ENCODE measurements at places on chromosomes 6 and 20.

- DNase-seq = no peak
Observed at GRCh38 chr6:154112181-154112809, 73.3 kb downstream of the OPRM1 start.

GRCh38 chr6:131744432-131745287 is 33.8 kb upstream of the CTAGE9 start:
- no peak for DNase-seq

- DNase-seq = no peak
Observed at GRCh38 chr6:96675597-96675996, 112.7 kb downstream of the FHL5 start.

DNA sequence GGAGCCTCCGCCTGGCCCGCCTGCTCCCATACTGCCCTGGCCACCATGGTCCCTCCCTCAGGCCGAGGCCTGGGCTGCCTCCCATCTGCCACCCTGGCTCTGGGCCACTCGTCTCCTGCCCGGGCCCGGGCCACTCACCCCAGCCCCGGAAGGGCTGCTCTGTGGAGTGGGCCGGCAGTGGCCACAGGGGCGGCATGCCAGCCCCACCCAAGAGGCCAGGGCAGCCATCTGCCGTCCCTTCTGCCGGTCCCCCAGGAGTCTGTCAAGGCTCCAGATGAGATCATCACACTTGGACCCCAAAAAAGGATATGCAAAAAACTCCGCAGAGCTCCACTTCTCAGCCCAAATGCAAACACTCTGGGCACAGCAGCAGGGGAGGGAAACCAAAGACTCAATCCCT is 23.8 kb upstream of the TLDC2 start:
- no peak for DNase-seq

GRCh38 chr6:160065200-160065599 is 56.4 kb upstream of the SLC22A1 start:
- DNase-seq = no peak

DNA sequence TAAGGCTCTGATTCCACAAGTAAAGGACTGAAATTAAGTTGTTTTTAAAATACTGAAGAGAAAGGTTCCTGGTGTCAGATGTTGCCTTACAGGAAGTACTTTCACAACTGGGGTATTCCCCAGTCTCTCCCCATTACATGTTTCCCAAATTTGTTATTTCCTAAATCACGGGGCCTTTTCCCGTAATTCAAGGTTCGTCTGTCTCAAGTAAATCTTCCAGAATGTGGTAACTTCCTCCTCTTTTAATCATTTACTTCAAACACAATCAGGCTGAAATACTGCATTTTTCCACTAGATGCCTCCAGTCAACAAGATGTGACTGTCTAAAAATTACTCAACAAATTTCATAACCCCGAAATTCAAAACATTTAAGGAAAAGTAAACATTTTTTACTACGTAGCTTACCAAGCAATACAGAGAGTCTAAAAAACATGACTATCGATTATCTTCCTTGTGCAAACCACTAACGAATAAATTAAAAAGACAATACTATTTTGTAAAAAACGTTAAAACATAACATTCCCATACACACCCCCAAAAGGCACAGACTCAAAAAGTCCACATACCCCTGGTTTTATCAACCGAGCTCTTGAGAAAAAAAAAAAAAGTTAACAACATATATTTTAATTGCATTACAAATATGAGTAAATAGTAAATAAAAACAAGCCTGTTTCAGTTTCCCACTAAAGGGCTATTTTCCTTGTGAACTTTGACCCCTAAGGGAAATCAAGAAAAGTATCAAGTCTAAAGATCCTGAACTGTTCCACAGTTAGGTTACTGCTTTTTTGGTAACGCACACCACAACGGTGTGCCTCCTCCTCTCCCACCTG is 1.7 kb downstream of the SOD2 start:
- DNase-seq = no peak
